GM23248 (cell line): ENCODE measurements at places on chromosomes 12 and 14. TPM values are rescaled to one million over a fixed set of nuclear protein-coding genes. Genes with fewer than 3 reads are reported as not detected.
A peak's percentile ranks its signal among the peaks of the same experiment; 100 is the strongest.

DNA sequence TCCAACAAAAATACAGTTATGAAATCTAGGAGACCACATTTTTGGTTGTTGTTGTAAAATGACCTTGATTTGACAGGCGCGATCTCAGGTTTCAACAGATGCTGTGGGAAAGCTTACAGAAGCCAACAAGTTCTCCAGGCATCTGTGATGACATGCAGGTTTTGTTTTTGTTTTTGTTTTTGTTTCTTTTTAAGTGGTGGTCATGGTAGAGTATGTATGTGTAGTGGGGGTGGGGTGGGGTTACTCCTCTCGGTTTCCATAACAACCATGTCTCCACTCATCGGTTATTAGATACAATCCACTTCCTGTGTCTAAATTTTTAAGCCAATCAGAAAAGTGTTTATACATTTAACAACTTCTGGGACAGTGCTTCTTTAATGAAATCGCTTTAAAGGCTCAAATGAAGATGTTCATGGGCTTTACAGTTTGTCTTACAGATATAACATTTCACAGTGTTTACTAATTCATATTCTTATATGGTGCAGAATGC lies 199.9 kb upstream of the FOXN3 start:
- peak; percentile 62 for DNase-seq

DNA sequence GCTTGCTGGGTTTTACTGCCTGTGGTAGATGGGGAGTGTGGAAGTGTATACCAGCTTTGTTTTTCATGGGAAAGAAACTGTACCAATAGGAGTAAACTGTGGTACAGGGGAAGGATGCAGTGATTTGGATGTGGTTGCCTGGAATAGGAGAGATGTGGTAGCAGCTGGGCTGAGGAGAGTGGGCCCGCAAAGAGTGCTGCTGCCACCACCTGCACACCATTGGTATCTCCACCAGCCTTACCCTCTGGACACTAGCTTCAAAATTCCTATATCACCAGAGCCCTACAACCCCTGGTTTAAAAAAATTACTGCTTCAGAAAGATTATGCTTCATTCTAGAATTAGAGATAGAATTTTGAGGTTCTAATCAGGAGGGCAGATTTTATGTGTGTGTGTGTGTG lies 53.6 kb downstream of the AKAP6 start:
- peak; percentile 53 for DNase-seq

- peak; percentile 86 for DNase-seq
These were observed 2.8 kb downstream of the EFS start for GRCh38 chr14:23362200-23362599.

- DNase-seq, result no peak
These were observed 258.4 kb upstream of the SFSWAP start for GRCh38 chr12:131452444-131452860.

GRCh38 chr12:49703647-49704137 lies 3.5 kb downstream of the FMNL3 start:
- DNase-seq, result peak; percentile 85

- DNase-seq, result peak; percentile 86
These were observed 258.4 kb downstream of the CACNA1C start for GRCh38 chr12:2311020-2311778.

DNA sequence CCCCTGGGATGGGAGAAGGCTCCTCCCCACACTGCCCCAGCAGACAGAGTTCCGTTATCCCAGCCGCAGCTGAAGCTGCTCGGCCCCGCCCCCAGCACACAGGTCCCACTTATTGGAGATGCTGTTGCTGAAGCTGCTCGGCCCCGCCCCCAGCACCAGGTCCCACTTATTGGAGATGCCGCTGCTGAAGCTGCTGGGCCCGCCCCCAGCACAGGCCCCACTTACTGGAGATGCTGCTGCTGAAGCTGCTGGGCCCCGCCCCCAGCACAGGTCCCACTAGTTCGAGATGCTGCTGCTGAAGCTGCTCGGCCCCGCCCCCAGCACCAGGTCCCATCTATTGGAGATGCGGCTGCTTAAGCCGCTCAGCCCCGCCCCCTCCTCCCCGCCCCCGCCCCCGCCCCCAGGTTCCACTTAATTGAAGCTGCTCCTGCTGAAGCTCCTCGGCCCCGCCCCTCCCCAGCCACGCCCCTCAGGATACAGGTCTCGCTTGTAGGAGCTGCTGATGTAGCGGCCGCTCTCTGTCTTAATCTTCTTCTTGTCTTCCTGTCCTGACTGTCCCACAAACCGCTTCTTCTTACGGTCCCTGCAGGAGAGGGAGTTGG lies 12.0 kb downstream of the CFAP73 start:
- DNase-seq, result no peak

DNA sequence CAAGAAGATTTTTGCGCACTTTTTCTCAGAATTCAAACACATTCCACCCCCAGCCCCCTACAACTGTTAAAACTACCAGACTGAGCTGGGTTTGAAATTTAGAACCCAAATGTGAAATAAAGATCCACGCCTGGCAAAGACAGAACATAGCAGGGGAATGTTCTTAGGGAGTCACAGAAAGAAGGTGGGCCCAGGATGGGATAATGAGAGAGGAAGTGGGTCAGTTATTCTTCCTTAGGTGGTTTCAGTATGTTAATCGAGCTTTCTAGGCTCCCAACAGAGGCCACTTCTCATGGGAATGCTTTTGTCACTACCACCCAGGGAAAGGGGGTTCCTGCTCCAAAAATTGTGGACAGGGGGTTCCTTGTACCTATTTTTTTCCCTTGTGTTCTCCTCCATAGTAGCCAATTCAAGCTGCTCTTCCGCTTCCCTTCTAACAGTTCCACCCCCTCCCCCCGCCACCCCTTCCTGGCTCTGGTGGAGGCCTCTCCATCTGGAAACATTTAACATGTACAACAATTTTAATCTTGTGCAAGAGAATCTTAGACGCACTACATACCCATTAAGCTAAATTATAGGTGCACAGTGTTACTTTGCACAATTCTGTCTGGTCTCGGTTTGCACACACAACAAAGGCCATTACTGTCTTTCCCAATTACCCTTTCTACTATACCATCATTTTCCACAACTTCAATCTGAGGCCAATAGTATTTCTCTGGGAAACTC lies 218.1 kb downstream of the MON2 start:
- DNase-seq, result peak; percentile 88

DNA sequence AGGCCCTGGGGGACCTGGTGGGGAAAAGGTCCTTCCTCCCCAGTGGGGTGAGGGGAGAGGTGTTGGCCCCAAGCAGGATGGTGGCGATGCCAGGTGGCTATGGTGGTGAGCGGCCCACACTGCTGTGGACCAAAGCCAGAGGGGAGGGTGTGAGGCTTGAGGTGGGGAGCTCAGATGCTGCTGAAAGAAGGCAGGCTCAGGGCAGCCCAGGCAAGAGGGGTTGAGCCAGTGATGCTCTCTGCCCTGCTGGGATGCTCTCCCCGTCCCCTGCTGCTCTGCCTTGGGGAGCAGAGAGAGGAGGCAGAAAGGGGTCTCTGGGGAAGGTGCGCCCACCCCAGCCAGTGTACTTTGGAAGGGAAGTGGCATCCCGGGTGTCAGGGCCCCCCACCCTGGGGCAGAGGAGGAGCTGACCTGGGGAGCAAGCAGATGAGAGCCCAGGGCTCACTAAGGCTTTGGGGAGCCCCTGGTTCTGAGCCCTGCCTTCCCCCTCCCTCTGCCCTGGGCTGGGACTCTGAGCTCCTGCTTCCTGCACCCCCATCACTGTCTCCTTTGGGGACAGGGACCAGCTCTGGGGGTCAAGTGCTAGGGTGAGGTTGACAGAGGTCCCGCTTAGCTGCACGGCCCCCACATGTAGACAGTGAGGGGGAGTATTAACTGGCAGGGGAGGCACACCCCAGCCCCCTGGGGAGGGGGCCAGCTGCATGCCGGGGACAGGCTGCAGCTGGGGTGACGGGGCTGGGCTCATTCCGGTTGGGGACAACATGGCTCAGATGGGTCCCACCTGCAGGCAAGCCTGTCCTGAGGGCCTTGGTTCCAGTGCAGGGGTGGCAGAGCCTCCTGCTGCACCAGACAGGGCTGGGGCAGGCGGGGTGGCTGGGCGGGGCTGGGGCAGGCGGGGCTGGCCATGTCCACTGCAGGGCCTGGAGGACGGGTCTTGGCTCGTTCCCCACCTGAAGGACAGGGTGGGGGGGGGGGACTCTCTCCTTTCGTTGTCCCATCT lies 124.4 kb downstream of the KIF26A start:
- no peak for DNase-seq

GRCh38 chr14:68084256-68084655 lies 264.7 kb downstream of the RAD51B start:
- DNase-seq, result peak; percentile 10

- DNase-seq, result no peak
These were observed 52.1 kb upstream of the AEBP2 start for GRCh38 chr12:19387161-19387560.

GRCh38 chr14:89760086-89760485 lies 194.4 kb downstream of the EFCAB11 start:
- no peak for DNase-seq

GRCh38 chr12:94644141-94644979 lies 6.0 kb downstream of the TMCC3 start:
- peak; percentile 75 for DNase-seq

GRCh38 chr12:43551971-43552559 lies at the start of gene ADAMTS20:
ADAMTS20 (minus strand) TSS chr12:43552203; CDS start chr12:43551921, 282 bp downstream.
- peak; percentile 40 for DNase-seq

DNA sequence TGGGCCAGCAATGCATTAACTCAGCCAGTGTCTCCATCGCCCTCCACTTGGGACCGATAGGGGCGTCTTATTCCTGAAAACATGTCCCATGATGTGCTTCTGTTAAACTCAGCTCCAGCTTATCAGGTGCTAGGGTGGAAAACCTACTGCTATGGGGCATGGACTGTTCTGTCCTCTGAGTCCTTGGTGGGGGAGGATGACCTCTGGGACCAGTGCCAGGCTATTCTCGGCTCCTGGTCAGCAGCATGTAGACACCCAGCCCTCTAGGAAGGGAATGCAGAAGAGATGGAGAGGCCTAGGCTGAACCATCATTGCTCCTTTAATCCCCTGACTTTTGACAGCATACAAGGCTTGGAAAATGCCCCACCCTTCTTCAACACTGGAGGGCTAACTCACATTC lies 486.2 kb downstream of the MED13L start:
- DNase-seq, result no peak

DNA sequence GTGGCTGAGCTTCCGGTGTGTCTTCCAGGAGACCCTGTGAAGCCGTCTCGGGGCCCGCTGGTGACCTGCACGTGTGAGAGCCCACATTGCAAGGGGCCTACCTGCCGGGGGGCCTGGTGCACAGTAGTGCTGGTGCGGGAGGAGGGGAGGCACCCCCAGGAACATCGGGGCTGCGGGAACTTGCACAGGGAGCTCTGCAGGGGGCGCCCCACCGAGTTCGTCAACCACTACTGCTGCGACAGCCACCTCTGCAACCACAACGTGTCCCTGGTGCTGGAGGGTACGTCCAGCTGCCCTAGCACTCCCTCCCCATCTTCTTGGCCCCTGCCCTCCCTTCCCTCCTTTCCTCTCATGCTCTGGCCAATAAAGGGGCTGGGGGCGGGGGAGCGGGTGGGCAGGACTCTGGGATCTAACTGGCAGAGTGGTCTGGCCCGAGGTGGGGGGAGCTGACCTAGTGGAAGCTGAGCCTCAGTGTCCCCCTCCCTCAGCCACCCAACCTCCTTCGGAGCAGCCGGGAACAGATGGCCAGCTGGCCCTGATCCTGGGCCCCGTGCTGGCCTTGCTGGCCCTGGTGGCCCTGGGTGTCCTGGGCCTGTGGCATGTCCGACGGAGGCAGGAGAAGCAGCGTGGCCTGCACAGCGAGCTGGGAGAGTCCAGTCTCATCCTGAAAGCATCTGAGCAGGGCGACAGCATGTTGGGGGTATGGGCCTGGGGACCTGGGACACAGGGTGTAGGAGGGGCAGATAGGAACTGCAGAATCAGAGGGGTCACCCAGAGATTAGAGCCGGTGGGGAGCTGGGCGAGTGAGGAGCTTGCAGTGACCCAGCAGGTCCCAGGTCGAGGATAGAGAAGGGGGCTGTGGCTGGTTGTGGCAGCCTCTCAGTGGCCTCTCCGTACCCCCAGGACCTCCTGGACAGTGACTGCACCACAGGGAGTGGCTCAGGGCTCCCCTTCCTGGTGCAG lies 6.0 kb downstream of the ACVRL1 start:
- DNase-seq, result no peak

DNA sequence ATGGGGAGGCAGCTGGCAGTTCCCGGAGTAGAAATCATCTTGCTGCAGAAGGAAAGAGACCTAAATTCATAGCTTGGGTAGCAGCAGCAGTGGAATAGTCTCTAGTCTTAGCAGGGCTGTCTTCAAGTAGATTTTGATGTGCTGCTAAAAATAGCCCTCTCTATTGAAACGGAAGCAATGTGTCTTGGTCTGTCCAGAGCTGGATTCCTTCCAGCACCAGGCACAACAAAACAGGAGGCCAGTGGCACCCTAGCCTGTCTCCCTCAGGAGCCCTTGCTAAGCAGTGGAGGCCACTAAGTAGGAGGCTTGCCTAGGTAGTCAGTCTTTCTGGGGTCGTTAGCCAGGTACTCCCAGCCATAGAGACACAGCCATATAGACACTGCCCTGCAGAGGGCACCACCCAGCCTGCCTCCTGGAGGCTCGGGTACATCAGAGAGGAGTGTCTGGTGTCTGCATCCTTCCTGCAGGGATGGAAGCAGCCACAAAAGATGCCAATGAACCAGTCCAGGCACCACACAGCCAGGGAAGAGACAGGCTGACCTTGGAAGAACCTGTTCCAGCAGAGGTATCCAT lies 97.5 kb downstream of the CRACR2A start:
- peak; percentile 37 for DNase-seq

- DNase-seq, result peak; percentile 66
These were observed 8.1 kb downstream of the L2HGDH start for GRCh38 chr14:50303744-50304471.

DNA sequence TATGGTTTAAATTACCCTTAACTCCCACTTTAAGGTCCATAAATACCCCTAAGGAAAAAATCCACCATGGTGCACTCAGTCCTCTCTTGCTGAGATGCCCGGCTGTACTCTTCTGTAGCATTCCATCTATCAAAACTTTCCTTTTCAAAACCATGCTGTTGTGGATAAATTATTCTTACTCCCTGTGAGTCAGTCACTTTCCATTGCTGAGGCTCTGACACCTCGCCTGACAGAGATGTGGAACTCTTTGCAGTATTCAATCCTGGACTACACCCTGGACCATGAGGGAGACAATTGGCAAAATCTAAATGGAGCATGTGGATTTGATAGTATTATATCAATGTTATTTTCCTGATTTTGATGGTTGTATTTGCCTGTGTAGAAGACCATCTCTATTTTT lies 49.1 kb downstream of the AVPR1A start:
- no peak for DNase-seq

OTX2 gene
- not detected in 2 replicates for polyA plus RNA-seq

TAS2R20 gene
- polyA plus RNA-seq, result not detected in 2 replicates

TOMM20L gene
- not detected in 2 replicates for polyA plus RNA-seq

DLGAP5 gene
- 15.5 and 17.8 TPM in 2 replicates for polyA plus RNA-seq

SUOX gene
- polyA plus RNA-seq, result 9.5 and 10.0 TPM in 2 replicates

CABP1 gene
- not detected in 2 replicates for polyA plus RNA-seq

OR10AD1 gene
- not detected in 2 replicates for polyA plus RNA-seq

NXPH4 gene
- polyA plus RNA-seq, result 5.4 and 6.7 TPM in 2 replicates

JKAMP gene
- polyA plus RNA-seq, result 89.2 and 93.4 TPM in 2 replicates

STAT2 gene
- 104 and 109 TPM in 2 replicates for polyA plus RNA-seq

PIWIL1 gene
- polyA plus RNA-seq, result not detected in 2 replicates
